ENCODE measurements at places on chromosomes 7 and 10. TPM values are rescaled to one million over a fixed set of nuclear protein-coding genes. Genes with fewer than 3 reads are reported as not detected.
A peak's percentile ranks its signal among the peaks of the same experiment; 100 is the strongest.

Gene NPY4R2
- not detected for total RNA-seq

Gene STRIP2
- 1.9 TPM for total RNA-seq

Gene GPR26
- total RNA-seq, result 0.09 TPM

Gene AGR3
- not detected for total RNA-seq

DNA sequence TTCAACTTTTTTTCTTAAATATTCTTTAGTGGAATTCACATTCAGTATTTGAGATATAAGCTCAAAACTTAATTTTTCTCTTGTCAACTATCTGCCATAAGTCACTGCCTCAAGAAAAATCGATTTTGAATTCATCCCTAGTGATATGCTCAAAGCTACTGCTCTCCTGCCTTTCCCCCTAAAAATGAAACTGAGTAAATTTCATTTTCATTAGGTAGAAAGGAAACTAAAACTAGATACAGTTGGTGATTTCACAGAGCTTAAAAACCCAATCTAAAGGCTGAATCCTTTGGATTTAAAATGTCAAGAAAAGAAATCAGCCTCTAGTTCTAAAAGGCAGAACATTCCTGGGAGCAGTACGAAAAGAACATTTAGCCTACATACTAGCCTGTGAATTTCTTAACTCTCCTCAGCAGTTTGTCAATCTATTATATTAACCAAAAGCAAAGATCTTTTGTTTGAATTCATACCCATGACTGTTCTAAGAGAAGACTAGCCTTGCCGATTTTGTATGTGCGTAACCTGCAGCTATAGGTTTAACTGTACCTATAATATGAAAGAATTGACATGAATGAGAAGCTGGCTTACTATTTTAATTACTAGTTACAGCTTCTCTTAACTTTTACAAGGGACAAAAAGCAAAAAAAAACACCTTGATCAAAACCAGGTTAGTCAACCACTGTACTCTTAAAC is 4.9 kb upstream of the FAM53B start:
- H3K27ac ChIP-seq, result no peak overlapping the region
- DNase-seq, result no peak
- H3K36me3 ChIP-seq, result peaks cover 10% of the 10 kb centered on the region
- no peaks in the 10 kb centered on the region for H3K4me1 ChIP-seq

DNA sequence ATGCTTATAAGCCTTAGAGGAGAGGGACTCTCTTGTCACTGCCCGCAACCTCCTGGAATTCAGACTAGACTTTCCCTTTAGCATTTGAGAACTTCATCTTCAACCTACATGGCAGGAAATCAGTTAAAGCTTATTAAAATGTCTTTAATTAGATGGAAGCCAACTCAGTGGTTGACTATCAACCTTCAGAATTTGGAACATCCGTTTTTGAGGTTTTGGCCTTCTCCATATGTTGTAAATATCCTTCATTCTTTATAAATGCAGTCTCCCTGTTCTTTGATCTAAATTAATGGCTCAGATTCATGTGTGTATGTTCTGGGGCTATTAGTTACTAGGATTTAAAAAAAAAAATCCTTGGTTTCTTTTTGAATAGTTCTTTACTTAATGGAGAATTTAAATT is 85.0 kb downstream of the ANKRD61 start:
- no peak overlapping the region for H3K27ac ChIP-seq
- no peak for DNase-seq
- H3K4me1 ChIP-seq, result no peaks in the 10 kb centered on the region
- no peaks in the 10 kb centered on the region for H3K27me3 ChIP-seq
- H3K4me3 ChIP-seq, result no peak overlapping the region

- peaks cover 29% of the 10 kb centered on the region for H3K27me3 ChIP-seq
- H3K4me1 ChIP-seq, result peaks cover 3% of the 10 kb centered on the region
- H3K27ac ChIP-seq, result no peak overlapping the region
- peak; percentile 20 for DNase-seq
- no peak overlapping the region for H3K4me3 ChIP-seq
- no peaks in the 10 kb centered on the region for H3K36me3 ChIP-seq
Measured at GRCh38 chr10:43322769-43323168, 48.7 kb upstream of the FXYD4 start.

GRCh38 chr7:3336042-3336665 is 35.1 kb downstream of the SDK1 start:
- H3K27ac ChIP-seq, result no peak overlapping the region
- peaks cover 4% of the 10 kb centered on the region for H3K27me3 ChIP-seq
- no peak overlapping the region for H3K4me3 ChIP-seq
- H3K4me1 ChIP-seq, result no peaks in the 10 kb centered on the region
- H3K36me3 ChIP-seq, result no peaks in the 10 kb centered on the region

- peaks cover 90% of the 10 kb centered on the region for H3K36me3 ChIP-seq
- no peak overlapping the region for H3K4me3 ChIP-seq
- H3K4me1 ChIP-seq, result peaks cover 24% of the 10 kb centered on the region
- H3K27ac ChIP-seq, result peak overlapping the region; percentile 66
- DNase-seq, result no peak
Measured at GRCh38 chr10:69389827-69390490, 26.8 kb downstream of the TACR2 start.

DNA sequence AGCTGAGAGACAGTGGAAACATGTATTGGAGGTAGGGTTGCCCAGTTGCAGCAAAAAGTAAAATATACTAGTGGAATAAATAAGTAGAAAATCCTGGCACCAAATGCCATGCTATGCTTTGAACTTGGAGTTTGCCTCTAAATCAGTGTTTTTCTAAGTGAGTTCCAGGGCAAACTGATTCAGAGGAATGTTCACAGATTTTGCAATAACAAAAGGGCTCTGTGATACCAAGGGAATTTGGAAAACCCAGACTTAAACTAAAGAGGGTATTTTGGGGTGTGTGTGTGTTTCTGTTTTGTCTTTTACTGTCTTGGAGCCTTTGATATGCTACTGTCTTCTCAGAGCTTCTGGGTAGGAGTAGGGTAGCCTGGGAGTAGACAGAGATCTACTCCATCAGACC is 39.9 kb downstream of the SLC26A4 start:
- H3K27me3 ChIP-seq, result no peaks in the 10 kb centered on the region
- H3K27ac ChIP-seq, result no peak overlapping the region
- H3K4me3 ChIP-seq, result no peak overlapping the region
- H3K36me3 ChIP-seq, result no peaks in the 10 kb centered on the region

- no peak for DNase-seq
- peaks cover 10% of the 10 kb centered on the region for H3K4me1 ChIP-seq
- no peak overlapping the region for H3K4me3 ChIP-seq
Measured at GRCh38 chr7:101826081-101826835, 8.8 kb downstream of the CUX1 start.

- no peak overlapping the region for H3K4me3 ChIP-seq
- H3K4me1 ChIP-seq, result no peaks in the 10 kb centered on the region
- H3K27me3 ChIP-seq, result no peaks in the 10 kb centered on the region
- no peak for DNase-seq
- H3K27ac ChIP-seq, result no peak overlapping the region
Measured at GRCh38 chr10:1854271-1854670, 116.9 kb upstream of the ADARB2 start.

GRCh38 chr7:95440394-95441038 is 5.7 kb upstream of the PON2 start:
- no peak for DNase-seq
- H3K27ac ChIP-seq, result no peak overlapping the region
- no peaks in the 10 kb centered on the region for H3K36me3 ChIP-seq
- no peaks in the 10 kb centered on the region for H3K27me3 ChIP-seq
- H3K4me3 ChIP-seq, result no peak overlapping the region
- no peaks in the 10 kb centered on the region for H3K4me1 ChIP-seq

DNA sequence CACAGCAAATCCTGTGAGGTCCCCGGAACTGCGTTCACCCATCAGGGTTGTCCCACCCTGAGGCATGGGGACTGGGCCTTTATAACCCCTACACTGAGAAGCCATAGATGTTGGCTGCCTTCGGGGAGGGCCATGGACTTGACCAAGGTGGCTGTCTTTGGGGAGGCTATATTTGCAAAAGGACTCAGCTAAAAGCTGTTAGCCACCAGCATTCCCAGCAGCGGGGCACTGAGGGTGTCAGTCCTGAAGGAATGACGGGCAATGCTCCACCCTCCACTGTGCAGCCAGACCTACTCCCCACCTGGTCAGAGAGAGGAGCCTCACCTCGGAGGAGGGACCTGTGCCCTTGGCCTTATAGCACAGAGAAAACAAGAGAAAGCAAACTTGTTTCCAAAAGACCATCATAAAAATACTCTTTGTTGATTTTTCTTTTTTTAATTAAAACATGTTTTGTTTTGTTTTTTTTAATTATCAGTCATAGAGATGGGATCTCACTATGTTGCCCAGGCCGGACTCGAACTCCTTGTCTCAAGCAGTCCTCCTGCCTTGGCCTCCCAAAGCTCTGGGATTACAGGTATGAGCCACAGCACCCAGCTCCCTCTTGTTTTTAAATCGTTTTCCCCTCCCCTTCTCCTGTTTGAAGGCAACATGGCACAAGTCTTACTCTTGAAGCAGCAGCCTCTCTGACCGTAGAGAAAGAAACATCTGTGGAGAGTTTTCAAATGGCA is 26.7 kb upstream of the CUX1 start:
- DNase-seq, result no peak
- no peak overlapping the region for H3K27ac ChIP-seq
- no peaks in the 10 kb centered on the region for H3K4me1 ChIP-seq
- H3K36me3 ChIP-seq, result no peaks in the 10 kb centered on the region

All from thymus (tissue), 14 donors.